ENCODE measurements at places on chromosomes 13 and 19.

DNA sequence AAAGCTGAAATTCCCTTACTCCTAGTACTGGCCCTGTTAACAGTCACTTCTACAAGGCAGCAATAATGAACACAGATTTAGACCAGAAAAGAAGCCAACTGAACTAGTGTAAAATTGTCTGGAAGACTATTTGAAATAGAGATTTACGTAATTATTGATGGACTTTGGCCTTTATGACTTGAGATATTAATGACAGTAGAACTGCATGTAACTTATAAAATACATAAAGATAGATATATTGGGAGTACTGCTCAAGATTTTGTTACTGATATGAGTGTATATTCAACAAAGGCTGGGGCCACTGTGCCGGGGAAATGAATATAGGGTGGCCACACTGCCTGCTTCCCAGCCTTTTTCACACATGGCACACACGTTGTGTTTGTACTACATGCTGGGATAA lies 88.8 kb downstream of the STARD13 start:
- no peak for DNase-seq

DNA sequence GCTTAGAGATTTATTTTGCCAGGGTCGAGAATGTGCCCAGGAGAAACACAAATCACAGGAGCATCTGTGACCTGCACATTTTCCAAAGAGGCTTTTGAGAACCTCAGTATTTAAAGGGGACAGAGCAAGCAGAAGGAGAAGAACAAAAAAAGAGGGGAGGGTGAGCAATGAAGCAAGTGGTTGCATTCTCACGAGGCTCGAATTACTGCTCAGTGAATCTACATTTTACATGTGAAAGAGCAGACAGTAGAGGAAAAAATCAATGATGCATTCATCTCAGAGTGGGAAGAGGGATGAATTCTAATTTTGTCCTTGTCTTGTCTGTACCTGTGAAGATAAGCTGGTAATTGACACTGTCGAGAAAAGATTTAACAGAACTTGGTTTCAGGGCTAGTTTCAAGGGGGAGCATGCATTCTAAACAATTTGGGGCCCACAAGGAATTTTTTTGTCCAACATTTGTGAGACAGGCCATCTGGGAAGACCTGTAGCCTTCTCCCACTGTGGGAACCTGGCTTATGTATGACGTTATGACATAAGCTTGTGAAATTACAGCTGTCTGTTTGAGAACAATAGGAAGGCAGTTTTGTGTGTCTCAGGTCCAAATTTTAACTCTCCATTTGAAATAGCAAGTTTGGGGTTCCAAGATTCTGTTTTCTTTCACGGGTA lies 855.1 kb downstream of the SLITRK5 start:
- no peak for DNase-seq

GRCh38 chr19:47099576-47100050 lies 14.0 kb downstream of the ZC3H4 start:
- DNase-seq: no peak

DNA sequence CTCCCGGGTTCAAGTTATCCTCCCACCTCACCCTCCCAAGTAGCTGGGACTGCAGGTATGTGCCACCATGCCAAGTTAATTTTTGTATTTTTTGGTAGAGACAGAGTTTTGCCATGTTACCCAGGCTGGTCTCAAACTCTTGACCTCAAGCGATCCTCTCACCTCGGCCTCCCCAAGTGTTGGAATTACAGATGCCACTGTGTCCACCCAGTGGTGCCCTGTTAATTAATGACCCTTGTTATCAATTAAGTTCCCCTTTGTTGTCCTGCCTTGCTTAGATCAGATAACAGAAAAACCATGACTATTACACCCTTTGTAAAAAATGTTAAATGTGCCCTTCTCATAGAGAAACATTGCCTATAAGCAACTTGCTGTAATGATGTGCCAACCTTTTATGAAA lies 34.4 kb upstream of the IGFL1 start:
- no peak for DNase-seq
